ENCODE measurements at places on chromosomes 2 and 18. TPM values are rescaled to one million over a fixed set of nuclear protein-coding genes. Genes with fewer than 3 reads are reported as not detected.

Gene ONECUT2
- 230 TPM for total RNA-seq

Gene FBLN7
- 0.20 TPM for total RNA-seq

Gene PAIP2B
- 15.6 TPM for total RNA-seq

Gene EGR4
- total RNA-seq: not detected

Gene ALPI
- total RNA-seq: not detected

Gene FSHR
- not detected for total RNA-seq

Gene DNAJC10
- total RNA-seq: 63.0 TPM

Gene ZNF385B
- total RNA-seq: not detected

Gene SPR
- 1.7 TPM for total RNA-seq

Gene LTBP1
- total RNA-seq: 3.9 TPM

Gene EPAS1
- total RNA-seq: not detected

Gene AMER3
- 20.6 TPM for total RNA-seq

Gene SULT1C4
- total RNA-seq: 1.6 TPM

Gene CD28
- not detected for total RNA-seq

Gene ERFE
- 12.2 TPM for total RNA-seq

Gene INO80D
- 25.0 TPM for total RNA-seq

Gene ARPC2
- 207 TPM for total RNA-seq

Gene AQP4
- total RNA-seq: not detected

Gene DSEL
- total RNA-seq: 12.2 TPM

Gene ST3GAL5
- 46.5 TPM for total RNA-seq

Gene TCF4
- total RNA-seq: 199 TPM

Gene DNER
- total RNA-seq: 36.0 TPM

Gene PTPRN
- 104 TPM for total RNA-seq

Gene PSMA8
- not detected for total RNA-seq

Gene CBLN2
- 0.17 TPM for total RNA-seq

Gene DNAJC5G
- not detected for total RNA-seq

Gene DTNA
- 29.5 TPM for total RNA-seq

Gene ABCG5
- not detected for total RNA-seq

Gene CLK1
- 141 TPM for total RNA-seq

Gene TTN
- total RNA-seq: 0.34 TPM

Gene THSD7B
- total RNA-seq: 182 TPM

Gene BOD1L2
- total RNA-seq: not detected

Gene DSC1
- not detected for total RNA-seq

Gene CAPN10
- 67.1 TPM for total RNA-seq

Gene TNFRSF11A
- 1.2 TPM for total RNA-seq

Gene ETAA1
- total RNA-seq: 20.0 TPM

Gene ACTG2
- not detected for total RNA-seq

Gene GDF7
- total RNA-seq: not detected

Data from glutamatergic neuron (in vitro differentiated cells).